ENCODE measurements at places on chromosomes 2 and 18.

DNA sequence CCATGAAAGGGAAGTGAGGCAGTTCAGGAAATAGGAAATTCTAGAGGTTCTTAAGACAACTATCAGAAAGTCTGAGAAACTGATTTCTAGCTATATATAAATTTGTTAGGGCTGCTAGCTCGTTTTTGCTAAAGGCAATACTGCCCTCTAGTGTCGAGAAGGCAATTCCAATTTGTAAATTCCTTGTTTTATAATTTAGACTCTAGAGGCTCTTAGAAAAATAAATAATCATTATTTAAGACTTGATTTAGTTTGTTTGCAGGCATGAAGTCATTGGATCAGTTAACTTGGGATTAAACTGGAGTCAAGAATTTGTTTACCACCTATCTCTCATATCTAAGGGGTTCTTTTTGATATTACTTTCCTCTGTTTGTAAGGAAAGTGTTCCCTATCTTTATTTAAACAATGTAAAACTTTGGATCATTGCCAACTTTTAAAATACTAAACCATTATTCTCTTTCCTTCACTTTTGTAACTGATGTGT is 66.2 kb downstream of the ACVR2A start:
- DNase-seq: peak; percentile 36

DNA sequence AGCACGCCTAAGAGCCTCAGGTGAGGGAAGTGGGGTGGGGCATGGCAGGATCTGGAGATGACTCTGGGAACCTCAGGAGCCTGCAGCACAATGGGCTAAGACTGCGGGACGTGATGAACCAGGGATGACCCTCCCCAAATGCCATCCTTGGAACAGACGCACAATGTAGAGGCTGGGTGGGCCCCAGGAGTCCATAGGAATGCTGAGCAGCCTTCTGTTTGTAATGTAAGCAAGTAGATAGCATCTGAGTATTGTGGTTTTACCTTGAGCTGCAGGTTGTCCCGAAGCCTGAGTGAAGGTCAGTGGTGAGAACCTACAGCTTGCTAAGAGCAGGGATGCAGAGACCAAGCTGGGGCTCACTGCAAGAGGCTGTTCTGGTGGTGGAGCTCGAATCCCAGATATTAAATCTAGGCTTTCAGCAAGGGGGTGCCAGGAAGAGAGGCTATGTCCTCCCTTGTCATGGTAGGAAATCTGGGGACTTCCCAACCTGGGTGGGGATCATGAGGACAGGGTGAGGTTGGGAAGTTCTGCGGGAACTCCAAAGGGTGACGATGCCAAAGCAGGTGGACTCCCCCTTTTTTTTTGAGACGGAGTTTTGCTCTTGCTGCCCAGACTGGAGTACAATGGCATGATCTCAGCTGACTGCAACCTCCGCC is 5.8 kb downstream of the SCTR start:
- DNase-seq: no peak

- no peak for DNase-seq
These were observed 171.4 kb upstream of the SERPINE2 start for GRCh38 chr2:224210286-224211180.

GRCh38 chr18:59054496-59055287 is 85.0 kb upstream of the SEC11C start:
- DNase-seq: no peak

DNA sequence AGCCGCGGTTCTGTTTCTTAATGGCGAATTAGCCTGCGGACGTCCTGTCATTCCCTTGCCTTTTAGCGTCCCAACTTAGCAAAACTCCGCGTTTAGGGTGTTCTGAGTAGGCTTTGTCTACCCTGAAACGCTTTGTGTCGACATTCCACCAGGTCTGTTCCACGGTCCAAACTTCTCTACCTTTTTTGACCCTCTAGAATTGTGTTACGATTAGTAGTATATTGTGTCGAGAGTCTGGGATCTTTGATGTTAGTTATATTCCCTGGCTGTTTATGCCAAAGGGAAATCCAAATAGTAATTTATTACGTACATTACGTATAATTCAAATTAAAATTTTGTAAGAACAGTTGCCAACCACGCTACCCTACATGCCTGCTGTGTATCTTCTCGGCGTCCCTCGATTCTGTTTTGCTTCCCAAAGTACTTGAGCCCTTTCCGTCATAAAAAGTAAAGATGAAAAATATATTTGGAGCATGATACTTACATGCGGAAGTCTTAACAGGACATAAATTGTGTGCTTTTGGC is 495 bp upstream of the TTC32 start:
- DNase-seq: no peak

DNA sequence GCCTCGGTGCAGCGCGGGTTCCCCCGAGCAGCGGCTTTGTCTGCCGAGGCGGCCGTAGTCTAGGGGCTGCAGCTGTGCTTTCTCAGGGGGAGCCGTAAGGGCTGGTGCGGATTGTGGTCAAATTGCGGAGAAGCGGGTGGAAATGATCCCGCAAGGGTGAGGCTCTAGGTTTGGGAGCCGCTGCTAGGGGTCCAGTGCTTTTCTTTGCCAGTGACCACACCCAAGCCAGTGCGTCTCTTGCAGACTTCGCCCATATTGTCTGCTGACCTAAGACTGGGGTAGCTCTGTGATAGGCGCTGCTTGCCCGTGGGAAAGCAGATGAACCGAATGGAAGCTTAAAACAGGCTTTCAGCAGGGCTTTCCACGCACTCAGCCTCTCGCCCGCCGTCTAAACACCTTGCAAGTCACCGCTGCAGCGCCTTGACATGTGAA is 2.1 kb downstream of the DPYSL5 start:
- DNase-seq: no peak

DNA sequence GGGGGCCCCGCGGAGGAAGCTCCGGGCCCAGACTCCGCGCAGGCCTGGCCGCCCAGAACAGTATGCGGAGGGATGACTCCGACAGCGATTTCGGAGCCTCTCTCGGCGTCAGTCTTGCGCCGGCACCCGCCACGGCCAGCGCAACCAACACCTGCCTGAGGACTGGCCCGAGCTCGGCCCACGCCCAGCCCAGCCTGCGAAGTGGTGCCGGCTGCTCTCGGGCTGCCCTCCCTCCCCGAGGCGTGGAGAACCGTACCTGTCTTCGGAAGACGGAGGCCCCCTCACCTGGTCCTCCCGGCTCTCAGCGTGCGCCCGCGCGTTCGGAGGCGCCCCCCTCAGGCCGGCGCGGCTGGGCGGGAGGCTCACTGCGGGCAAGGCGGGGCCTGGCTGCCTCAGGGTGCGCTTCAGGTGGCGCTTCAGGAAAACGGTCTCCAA is at the start of gene M1AP:
Gene M1AP (minus strand): TSS at position 322 of the 435 bp plus-strand sequence. CDS start 8,055 bp downstream, outside the sequence.
- DNase-seq: no peak

DNA sequence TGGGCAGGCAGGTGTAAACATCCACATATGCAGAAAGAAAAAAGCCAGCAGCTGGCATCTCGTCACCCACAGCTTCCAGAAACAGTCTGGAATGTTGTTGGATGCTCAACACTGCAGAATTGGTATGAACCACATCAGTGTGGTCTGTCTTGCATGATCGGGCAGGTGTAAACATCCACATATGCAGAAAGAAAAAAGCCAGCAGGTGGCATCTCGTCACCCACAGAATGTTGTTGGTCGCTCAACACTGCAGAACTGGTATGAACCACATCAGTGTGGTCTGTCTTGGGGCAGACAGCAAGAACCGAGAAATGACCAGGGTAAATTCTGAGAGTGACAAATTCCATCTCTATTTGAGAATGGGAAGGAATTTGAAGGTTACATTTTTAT is 39.6 kb downstream of the DOCK10 start:
- peak; percentile 61 for DNase-seq

DNA sequence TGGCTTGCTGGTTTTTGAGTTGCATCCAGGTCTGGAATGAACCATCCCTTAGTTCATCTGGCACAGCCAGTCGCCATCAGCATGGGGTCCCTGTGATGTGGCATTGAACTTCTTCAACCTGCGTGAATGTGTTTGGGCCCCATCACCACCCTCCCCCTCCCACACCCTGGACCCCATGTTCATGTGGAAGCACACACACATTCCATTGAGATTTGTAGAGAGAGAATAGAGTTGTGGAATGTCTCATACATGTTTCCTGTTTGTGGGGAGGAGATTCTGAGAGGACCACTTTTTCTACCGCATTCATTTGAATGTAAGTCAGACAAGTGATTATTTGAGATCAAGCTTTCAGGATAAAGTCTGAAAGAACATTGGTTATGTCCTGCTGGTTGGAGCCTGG is 117.6 kb upstream of the EML6 start:
- no peak for DNase-seq

- no peak for DNase-seq
These were observed 701.4 kb downstream of the ERBB4 start for GRCh38 chr2:211837206-211837605.

- no peak for DNase-seq
These were observed 435.6 kb upstream of the GYPC start for GRCh38 chr2:126220331-126220730.

- peak; percentile 17 for DNase-seq
These were observed 68.9 kb downstream of the DCC start for GRCh38 chr18:52408800-52409302.

GRCh38 chr2:71756280-71756906 is 303.0 kb downstream of the DYSF start:
- no peak for DNase-seq

DNA sequence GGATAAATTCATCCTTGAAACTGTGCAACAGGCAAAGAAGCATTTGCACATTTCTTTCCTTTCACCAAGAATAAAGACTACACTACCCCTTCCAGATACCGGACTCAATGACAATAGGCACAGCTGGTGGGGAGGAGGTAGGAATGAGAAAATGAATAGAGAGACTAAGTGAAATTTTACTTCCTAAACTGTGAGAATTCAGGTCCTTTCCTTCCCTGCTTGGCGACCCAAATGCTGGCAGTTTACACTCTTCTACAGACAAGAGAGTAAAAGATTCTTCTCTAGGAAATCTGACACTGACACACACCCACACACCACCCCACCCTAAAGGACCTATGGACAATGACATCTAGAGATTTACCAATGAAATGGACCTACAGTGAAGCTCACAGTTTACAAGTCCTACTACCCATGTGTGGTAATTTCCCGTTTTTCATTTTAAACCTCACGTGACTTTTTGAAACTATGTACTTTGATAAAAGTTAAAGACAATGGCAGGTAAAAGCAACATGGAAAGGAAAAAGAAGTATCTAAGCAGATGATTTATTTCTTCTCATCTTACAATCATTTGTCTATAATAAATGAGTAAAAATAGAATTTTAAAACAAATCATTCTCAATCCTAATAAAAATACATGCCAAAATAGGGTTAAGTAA is 27.9 kb downstream of the REV1 start:
- DNase-seq: no peak

- DNase-seq: no peak
These were observed 124.9 kb downstream of the PRKCE start for GRCh38 chr2:45776160-45776955.

GRCh38 chr2:9654452-9655100 is 23.8 kb upstream of the YWHAQ start:
- DNase-seq: no peak

- DNase-seq: no peak
These were observed 12.5 kb upstream of the TMEM185B start for GRCh38 chr2:120235681-120236080.

GRCh38 chr18:10560452-10561045 is 34.7 kb downstream of the NAPG start:
- no peak for DNase-seq

GRCh38 chr18:26089293-26090129 is 902 bp downstream of the SS18 start:
- no peak for DNase-seq

DNA sequence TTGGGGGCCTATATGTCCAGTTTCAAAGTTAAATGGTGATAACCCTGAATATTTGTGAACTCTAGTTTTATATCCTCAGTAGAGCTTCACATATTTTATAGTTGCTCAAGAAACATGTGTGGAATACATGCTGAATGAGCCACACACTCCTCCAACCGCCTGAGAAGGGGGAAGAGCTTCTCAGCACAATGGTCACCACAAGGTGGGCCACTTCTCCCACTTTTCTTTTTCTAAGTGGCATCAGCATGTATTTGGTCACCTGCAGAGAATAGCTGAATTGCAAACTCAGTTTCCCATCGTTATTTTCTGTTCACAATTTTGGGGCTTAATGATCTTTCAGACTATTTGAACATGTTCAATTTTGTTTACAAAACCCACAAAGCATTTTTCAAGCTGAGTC is 340.5 kb downstream of the PARD3B start:
- DNase-seq: no peak

DNA sequence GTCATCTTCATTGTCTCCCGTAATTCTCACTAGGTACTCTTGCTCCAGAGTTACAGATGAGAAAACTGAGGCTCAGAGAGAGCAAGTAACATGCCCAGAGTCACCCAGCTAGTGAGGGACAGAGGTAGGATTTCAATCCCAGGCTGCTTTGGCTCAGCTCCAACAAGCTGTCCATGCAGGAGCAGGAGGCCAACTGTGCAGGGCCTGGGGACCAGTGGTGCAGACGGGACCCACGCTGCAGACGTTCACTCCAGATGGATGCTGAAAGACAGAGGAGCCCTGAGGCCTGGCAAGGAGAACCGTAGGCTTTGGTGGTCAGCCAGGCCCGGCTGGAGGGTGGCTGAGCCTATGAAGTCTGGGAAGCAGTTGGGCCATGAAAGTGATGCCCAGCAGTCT is 102.6 kb downstream of the MCFD2 start:
- DNase-seq: no peak

DNA sequence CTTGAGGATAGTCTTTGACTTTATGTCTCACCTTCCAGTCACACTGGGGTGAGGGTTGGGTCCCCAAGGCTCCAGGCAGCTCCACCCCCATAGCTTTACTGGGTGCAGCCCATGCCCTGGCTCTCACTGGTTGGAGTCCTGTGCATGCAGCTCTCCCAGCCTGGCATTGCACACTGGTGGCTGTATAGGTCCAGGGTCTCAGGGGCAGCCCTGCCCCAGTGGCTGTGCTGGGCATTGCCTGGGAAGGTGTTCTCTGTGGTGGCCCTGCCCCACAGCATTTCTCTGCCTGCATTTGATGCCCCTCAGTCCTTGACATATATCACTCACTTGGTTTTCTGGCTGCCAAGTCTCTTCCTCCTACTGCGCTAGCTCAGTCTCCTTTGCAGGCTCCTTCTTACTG is 21.2 kb downstream of the MPHOSPH10 start:
- no peak for DNase-seq

GRCh38 chr18:9751371-9752031 is 43.4 kb downstream of the RAB31 start:
- DNase-seq: no peak

- no peak for DNase-seq
These were observed 265.6 kb upstream of the NRXN1 start for GRCh38 chr2:51297488-51297887.

DNA sequence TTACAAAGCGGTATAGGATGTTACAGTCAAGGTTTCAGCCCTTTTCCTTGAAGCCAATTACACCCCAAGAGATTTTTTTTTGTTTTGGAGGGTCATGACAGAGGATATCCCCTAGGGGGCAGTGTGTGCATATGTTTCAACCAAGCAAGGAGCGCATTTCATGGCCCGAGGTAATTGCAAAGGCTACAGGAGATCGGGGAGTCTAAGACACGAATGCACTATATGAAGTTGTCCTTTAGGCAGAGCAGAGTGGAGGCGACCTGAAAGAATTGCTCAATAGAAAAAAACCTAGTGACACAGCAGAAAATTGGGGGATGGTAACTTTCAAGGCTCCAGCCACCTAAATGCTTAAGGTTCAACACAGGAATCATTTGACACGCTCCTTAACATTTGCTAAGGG is 219.8 kb upstream of the PARD3B start:
- DNase-seq: peak; percentile 72

GRCh38 chr18:62757399-62758010 is 42.2 kb downstream of the PHLPP1 start:
- no peak for DNase-seq

- DNase-seq: no peak
These were observed 60.4 kb upstream of the SIX2 start for GRCh38 chr2:45069684-45070083.
